Endothelial cell (in vitro differentiated cells): ENCODE measurements at places on chromosomes 3 and 15.

GRCh38 chr15:87263871-87264270, 992.7 kb downstream of the NTRK3 start:
- no peak for DNase-seq

DNA sequence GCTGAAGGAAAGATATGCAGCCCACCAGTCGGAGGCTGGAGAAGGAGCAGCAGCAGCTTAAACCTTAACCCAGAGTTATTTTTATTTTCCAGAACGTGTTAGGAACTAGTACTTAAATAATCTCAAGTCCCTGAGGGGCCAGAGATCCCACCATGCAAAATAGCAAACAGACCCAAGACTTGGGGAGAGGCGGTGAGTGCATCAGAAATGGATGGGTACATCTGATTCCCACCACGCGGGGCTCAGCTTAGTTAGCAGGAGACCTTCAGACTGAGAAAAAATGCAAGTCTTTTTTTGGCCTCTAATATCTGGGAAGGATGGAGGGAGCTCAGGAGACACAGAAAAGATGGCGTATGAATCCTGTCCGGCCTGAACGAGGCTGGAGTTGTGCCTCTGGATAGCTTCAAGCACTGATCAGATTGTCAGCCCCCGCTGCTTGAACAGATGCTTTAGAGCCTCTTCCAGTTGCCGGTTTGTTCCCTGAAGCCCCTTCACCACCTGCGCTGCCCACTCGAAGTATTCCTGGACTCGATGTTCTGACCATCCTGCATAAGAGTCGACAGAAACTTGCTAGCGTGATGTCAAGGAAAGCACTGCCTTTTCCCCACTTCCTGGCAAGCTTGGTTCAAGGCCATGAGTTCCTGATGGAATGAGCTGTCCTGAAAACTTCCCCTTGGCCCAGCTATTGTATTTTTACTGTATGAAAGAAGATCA, 1.3 kb downstream of the HDDC3 start:
- no peak for DNase-seq

DNA sequence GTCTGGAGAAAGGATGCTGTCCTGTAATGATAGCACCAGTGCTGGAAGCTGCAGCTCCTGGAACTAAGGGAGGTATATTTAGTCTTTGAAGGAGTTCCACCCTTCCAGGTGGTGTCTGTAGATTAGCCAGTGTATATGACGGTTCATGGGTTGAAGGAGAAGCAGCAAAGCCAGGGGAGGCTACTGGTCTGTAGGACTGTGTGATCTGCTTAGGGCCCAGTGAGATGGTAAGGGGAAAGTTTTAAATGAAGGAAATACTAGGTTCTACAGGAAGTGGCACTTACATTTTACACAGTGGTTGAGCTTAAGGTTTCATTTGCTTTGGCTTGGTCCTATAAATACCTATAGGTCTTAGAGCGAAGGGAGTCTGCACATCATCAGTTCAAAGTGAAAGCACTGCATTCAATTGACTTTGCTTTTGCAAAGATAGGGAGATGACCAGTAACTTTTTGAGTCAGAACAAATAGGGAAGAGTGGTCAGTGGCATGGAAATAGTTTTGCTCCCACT, 5.6 kb downstream of the SLC25A38 start:
- DNase-seq: no peak

GRCh38 chr15:100208921-100209603, 132.7 kb downstream of the ADAMTS17 start:
- no peak for DNase-seq
